Stimulated activated CD4-positive, alpha-beta T cell treated with anti-CD3 and anti-CD28 coated beads, TNF-alpha, amount 100 ng/mL, for 4 hours (primary cell): ENCODE measurements at places on chromosomes 16 and 17.

DNA sequence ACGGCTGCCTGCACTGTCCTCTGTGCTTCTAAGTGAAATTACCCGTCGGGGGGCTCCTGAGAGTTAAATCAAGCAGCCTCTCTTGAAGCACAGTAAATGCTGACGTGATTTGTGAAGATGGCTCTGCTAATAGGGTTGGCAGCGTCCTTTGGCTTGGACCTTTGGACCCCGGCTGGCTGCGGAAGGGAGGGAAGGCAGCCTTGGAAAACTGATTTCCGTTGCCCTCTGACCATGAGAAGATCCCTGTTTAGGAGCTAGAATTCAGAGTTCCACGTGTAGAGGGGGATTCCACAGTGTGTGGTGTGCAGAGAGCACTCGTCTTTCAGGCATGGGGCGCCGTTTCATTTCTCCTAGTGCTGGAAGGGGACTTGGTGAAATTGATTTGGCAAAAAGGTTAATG is 640.8 kb downstream of the WWOX start:
- no peak for DNase-seq

DNA sequence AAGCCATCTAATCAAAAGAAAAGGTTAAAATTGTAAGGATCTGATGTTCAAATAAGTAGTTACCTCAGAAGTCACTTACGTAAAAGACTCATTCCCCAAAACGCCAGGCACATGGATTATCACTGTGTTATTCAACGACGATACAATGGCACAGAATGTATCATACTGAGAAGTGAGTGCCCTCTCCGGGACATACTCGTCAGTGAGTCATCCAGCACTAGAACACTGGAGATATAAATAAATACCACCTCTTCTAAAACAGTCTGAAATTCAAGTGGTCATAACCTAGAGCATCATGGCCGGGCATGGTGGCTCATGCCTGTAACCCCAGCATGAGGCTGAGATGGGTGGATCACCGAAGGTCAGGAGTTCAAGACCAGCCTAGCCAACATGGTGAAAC is 24.9 kb downstream of the USP31 start:
- DNase-seq, result no peak

DNA sequence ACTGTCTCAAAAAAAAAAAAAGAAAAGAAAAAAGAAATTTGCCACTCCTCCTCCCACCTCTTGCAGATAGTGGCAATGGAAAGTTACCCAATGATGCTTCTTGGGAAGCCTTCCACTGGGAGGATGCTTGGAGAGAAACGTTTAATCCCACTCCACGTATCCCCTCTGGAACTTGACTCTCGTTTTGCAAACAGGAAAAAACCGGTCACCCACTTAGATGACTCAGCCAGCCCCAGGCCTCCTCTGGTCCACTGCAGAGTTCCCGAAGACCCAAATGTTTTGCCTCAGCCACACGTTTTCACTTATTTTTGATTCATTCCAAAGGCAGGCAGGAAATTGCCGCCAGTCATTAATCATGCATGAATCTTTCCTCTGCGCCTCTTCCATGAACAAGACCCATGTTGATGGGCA is 9.3 kb upstream of the TNFRSF17 start:
- DNase-seq, result no peak

DNA sequence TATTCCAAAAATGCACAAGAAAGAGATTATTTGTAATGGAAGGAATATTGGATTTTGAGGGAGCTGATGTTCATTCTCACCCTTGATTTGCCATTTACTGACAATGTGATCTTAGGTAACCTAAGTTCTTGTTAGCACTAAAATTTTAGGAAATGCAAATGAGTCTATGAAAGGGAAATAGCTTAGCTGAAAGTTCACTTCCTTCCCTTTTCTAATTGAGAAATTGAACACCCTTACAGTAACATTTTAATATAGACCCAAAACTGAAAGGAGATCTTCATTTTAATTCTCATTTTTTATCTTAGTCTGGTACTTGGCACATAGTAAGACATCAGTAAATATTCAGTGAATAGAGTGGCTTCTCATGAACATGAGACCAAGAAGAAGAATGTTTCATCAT is 10.9 kb upstream of the WSB1 start:
- DNase-seq, result no peak

- no peak for DNase-seq
These were observed 858 bp downstream of the SKAP1 start for GRCh38 chr17:48429156-48429555.

DNA sequence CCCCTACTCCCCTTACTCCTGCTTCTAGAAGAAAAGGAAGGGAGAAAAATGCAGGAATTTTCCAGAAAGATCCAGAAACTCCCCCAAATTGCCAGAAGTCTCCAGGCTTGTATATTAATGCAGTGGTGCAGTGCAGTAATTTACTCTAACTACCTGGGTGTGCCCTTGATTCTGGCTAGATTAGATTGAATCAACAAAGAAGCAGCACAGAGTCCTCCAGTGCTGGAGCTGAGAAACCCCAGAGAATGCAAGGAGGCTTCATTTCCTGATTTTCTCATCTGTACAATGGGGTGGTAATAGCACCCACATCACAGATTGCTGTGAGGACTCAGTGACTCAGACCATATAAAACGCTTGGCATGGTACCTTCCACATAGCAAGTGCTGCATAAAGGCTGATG is 247.3 kb upstream of the RPL38 start:
- DNase-seq, result no peak

DNA sequence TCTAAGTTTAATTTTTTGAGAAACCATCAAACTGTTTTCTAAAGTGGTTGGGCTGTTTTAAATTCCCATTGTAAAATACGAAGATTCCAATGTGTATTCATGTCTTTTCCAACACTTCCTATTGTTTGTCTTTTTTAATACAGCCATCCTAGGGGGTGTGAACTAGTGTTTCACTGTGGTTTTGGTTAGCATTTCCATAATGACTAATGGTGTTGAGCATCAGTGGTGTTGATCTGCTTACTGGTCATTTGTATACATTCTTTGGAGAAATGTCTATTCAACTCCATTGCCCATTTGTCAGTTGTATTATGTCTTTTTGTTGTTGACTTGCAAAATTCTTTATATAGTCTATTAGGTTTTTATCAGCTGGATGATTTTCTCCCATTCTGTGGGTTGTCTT is 239.2 kb upstream of the AXIN2 start:
- DNase-seq, result no peak

DNA sequence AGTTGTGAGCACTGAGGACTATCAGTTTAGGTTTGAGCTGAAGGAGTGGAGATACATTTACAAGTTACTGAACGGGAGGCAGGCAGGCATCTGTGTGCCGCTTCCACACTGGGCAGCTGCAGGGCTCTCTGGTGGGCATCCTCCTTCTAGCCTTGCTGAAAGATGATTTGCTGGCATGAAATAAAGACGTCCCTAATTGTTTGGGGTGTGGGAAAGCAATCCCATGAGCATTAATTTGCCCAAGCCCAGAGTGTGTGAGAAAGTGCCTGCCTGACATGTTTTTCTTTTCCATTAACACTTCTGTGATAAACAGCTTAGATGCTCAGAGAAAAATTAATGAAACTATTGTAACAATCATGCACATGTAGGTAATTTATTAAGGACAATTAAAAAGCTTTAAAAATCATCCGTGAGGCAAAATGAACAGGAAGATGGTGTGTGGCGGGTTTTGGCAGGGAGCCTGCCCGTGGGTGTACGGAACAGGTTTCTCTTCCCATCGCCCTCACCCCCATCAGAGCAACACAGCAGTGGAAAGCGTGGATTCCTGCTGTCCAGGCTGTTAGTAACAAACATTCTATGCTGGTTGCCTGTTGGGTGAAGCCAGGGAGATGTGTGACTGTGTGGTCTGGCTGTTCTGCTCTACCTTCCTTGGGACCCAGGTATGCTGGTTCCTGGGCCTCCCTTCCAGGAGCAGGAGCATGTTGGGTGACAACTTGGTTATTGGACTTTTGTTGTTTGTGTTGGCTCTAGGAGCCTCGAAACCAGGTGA is 191.9 kb downstream of the MSI2 start:
- DNase-seq, result no peak

GRCh38 chr16:57862698-57863433 is 60.6 kb upstream of the KIFC3 start:
- no peak for DNase-seq

DNA sequence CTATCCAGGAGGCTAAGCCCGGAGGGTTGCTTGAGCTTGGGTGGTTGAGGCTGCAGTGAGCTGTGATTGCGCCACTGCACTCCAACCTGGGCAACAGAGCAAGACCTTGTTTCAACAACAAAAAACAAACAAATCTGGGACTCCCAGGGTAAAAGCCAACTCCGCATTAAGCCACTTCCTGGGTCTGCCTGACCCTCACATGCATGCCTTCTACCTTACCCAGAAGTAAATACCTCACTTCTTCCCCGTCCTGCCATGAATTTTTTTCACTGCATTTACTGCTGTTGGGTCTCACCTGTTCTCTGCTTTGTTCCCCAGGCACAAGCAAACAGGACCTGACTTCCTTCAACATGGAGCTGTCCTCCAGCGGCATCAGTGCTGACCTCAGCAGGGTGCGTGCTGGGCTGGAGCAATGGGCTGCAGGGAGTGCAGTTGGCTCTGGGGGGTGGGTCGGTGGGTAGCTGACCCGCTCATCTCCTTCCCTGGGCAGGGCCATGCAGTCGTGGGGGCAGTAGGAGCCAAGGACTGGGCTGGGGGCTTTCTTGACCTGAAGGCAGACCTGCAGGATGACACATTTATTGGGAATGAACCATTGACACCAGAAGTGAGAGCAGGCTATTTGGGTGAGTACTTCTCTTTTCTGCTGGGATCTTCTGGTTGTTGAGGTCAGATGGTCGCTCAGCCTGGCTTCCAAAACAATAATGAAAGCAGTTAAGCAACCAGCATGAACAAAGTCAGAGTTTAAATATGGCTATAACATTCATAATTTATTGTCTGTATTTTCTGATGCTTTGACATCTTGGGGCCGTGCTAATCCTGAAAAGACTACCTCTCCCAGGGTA is 16.4 kb downstream of the ITGAL start:
- DNase-seq, result no peak

GRCh38 chr16:58507963-58508670 is 7.2 kb upstream of the SETD6 start:
- DNase-seq, result no peak

DNA sequence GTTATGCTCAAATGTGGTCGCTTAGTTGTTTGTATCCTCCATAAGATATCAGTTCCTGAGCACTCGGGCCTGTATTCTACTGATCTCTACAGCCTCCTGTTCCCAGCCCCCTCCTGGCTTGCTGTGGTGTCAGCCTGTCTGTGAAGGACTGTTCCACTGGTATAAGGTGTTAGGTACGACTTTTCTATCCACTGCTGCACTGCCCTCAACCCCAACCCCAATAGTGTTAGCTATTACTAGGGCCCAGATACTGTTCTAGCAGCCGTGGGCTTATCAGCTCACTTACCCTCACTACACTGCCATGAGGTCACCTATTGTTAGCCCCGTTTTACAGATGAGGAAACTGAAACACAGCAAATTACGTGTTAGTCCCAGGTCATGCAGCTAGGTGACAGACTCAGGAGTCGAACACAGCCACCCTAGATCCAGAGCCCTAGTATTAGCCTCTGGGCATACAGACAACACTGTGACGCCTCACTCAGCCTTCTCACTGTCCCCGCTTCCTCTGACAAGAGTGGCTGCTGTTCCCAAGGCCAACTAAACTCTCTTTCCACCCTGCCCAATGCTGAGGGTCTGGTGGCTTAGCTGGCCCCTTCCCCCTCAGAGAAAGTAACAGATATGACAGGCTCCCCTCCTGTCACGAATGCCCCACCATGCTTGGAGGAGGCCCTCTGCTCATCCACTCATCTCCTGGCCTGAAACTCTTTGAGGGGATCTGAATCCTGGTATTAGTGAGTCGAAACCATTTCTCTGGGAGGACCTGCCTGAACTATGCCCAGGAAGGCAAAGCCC is 25.6 kb upstream of the ZNF652 start:
- DNase-seq, result no peak

GRCh38 chr16:54526916-54527315 is 240.3 kb upstream of the IRX3 start:
- no peak for DNase-seq

- no peak for DNase-seq
These were observed 83.4 kb upstream of the GSE1 start for GRCh38 chr16:85529489-85530369.

DNA sequence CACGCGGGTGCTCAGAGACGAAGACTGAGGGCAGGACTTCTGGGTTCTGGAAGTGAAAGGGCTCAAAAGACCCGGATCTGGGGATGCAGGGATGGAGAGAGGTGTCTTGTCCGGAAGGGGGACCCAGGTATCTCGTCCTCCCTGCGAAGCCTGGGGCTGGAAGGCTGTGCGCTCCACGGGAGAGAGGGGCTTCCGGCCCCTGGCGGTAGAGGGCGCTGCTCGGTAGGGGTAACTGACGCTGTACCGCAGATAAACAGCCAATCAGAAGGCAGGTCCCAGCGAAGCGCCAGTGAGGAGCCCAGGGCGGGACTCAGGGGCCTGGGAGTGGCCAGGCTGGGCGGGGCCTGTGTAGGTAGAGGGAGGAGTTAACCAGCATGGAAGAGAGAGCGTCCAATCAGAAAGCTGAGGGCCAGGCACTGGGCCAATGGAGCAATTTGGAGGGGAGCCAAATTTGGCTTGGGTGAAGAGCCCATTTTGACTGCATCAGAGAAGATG is 804 bp downstream of the TGFB1I1 start:
- no peak for DNase-seq

- no peak for DNase-seq
These were observed 1.3 kb upstream of the TUBB3 start for GRCh38 chr16:89921702-89922476.

DNA sequence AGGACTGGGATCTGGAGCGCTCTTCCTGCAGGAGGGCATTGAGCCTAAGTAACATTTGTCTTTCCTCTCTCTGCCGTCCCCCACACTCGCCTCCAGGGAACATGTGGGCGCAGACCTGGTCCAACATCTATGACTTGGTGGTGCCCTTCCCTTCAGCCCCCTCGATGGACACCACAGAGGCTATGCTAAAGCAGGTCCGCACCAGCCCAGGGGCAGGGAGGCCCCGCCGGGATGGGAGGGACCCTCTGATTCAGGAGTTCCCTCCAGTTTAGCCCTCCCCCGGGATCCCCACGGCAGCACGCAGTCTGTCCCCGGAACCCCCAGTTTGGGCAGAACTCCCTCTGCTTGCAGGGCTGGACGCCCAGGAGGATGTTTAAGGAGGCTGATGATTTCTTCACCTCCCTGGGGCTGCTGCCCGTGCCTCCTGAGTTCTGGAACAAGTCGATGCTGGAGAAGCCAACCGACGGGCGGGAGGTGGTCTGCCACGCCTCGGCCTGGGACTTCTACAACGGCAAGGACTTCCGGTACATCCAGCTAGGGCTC is 14.1 kb downstream of the ACE start:
- DNase-seq, result no peak

DNA sequence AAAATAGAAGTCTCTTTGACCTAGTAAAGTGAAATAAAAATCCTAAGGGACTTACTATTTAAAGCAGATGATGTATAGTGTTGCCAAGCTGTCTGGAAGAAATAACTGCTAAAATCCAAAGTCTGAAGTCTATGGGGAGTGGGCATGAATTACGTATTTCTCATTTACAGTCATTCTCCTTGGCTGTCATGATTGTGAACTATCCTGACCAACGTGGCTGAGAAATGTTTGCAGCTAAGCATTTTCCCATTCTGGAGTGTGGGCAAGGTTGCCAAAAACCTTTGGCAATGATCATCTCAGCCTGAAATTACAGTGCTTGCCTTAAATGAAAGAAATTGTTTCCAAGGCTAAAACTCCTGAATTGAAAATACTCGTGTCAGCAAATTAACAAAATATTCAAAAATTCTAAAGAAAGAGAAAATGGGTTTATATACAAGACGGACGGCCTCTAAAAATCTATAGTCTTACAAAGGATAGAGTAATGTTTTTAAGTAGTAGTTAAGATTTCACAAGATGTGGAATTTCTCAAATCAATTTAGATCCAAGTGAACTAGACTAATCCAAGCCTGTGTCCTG is 77.0 kb downstream of the CACNG1 start:
- no peak for DNase-seq

- no peak for DNase-seq
These were observed 29.3 kb upstream of the ELAC2 start for GRCh38 chr17:13047011-13047606.
